ENCODE measurements at places on chromosomes 5 and 9. TPM values are rescaled to one million over a fixed set of nuclear protein-coding genes. Genes with fewer than 3 reads are reported as not detected.

Gene SHOC1
- total RNA-seq = not detected

Gene CFAP90
- total RNA-seq = 2.2 TPM

Gene TLX3
- not detected for total RNA-seq

Gene OR1L6
- total RNA-seq = not detected

Gene ORM2
- not detected for total RNA-seq

Gene SPATA31E1
- total RNA-seq = not detected

Gene NUP188
- total RNA-seq = 77.1 TPM

Gene N4BP3
- total RNA-seq = 1.8 TPM

Gene NREP
- 307 TPM for total RNA-seq

Gene SPATA31A3
- total RNA-seq = not detected

Gene KIF2A
- 24.0 TPM for total RNA-seq

Gene ECM2
- total RNA-seq = 0.13 TPM

Gene IL7R
- total RNA-seq = 2.8 TPM

Gene XPA
- total RNA-seq = 2.8 TPM

Gene NOL8
- total RNA-seq = 11.5 TPM

Gene PIP5K1B
- total RNA-seq = 0.13 TPM

Gene ISL1
- not detected for total RNA-seq

Gene ACTBL2
- 16.5 TPM for total RNA-seq

Gene CDX1
- total RNA-seq = 0.33 TPM

Gene SLC1A1
- total RNA-seq = 10.6 TPM

Gene SMIM3
- 18.9 TPM for total RNA-seq

All from mesangial cell (primary cell).